ENCODE measurements at places on chromosomes 16 and 17.

- no peak for DNase-seq
These were observed 7.4 kb upstream of the COX10 start for GRCh38 chr17:14061666-14062560.

GRCh38 chr17:61996916-61997605 is 68.0 kb downstream of the MED13 start:
- no peak for DNase-seq

GRCh38 chr16:70680495-70681381 is 5.1 kb downstream of the MTSS2 start:
- DNase-seq, result no peak

DNA sequence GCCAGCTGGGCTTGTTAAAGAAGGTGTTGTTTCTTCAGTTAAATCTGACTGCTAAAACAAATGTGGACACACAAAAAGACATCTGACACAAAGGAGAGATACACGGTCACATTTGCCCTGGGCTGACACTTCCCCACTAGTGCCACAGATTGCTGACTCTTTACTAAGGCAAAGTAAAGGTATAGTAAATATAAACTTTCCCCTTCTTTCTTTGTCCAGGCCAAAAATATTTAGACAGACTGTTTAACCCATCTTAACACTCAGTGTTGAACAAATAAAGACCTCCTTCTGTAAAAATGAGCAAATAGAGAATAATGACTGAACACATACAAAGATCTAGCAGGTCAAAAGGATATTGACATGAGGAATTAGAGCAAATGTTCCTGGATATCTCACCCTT is 58.4 kb downstream of the SCNN1G start:
- no peak for DNase-seq

GRCh38 chr17:36697903-36698530 is 96.6 kb downstream of the MRM1 start:
- peak; percentile 62 for DNase-seq
